ENCODE measurements at places on chromosomes 5 and 9.
A peak's percentile ranks its signal among the peaks of the same experiment; 100 is the strongest.

- DNase-seq: no peak
Measured at GRCh38 chr5:965604-966344, 42.8 kb upstream of the NKD2 start.

- DNase-seq: no peak
Measured at GRCh38 chr9:78606001-78606379, 309.1 kb downstream of the PSAT1 start.

DNA sequence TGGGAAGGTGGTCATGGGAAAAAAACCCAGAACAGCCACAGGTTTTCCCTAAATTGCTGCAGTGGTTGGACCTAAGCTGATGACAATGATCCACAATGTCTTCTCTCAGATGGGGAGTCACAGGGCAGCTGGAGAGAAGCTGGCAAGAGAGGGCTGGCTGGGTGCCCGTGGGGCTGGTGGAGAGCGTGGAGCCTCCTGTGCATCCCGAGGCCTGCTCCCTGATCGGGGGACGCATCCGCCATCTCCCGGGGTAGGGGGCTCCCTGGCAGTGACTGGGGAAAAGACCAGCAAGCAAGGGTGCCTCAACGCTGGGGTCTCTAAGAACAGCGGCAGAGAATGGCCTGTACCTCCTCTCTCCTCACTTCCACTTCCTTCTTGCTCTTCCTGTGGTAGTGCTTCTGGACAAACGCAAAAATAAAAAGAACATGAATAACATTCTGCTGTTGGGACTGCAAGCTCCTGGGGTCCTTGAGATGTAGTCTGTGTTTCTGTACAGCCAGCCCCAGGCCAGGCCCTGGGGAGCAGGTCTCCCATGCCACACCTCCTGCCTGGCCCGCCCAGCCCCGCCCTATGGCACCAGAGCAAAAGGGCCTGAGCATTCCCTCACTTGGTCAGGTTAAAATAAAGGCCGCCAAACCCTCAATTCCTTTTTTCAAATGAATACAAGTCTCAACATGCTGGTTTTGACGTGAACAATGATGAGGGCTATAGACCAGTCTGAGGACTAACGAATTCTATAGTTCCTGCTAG, 7.0 kb upstream of the MRNIP start:
- DNase-seq: no peak

GRCh38 chr5:59128646-59129290, 545.9 kb downstream of the RAB3C start:
- no peak for DNase-seq

DNA sequence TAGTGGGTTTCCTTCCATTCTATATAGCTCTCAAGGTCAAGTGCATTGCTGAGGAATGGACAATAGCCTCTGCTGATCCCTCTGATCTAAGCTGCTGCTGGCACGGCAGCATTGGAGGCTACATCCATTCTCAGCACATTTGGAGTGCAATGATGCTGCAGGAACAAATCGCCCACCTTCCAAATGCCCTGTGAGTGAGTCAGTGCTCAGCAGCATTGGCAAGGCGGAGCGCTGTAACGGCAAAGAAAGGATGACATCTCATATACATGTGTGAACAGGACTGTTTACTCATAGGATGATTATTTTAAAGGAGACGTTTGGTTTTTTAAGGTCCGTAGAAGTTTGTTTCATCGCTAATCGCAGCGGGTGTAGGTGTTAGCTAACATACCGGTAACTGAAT, 408.7 kb downstream of the ARHGEF28 start:
- DNase-seq: no peak

- DNase-seq: no peak
Measured at GRCh38 chr9:76369583-76369982, 24.6 kb downstream of the RFK start.

GRCh38 chr5:147036691-147037245, 158.2 kb upstream of the PPP2R2B start:
- no peak for DNase-seq

DNA sequence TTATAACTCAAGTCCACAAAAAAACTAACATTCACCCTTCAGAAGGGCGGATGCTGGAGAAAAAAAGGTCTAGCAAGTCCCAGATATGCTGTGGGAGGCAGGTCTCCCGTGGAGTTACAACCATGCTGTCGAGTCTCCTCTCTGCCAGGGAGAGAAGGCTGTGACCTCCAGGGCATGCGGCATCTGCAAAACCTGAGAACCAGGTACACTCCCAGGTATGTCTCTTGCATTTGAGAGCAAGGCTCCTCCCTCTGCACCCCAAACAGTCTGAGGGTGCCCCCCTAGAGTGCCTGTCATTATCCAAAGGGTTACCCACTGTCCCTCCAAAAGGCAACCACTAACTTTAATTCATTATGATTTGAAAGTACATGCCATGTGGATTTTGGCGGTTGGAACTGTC, 134.0 kb downstream of the IRX2 start:
- no peak for DNase-seq

DNA sequence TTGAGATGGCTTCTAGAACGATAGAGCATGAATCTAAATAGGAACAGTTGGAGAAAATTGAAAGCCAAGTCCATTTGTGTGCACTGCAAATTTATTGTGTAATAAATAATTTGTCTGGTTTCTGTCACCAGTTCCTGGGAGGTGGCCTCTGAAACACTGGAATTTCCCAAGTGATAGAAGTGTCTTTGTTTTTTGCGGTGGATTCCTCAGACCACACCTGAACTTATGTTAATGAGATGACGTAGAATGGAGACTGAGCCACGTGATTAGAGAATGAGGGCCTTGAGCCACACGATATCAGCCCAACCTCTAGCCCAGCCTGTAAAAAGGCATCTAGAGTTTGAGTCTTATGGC, 105.1 kb downstream of the MSX2 start:
- DNase-seq: no peak

DNA sequence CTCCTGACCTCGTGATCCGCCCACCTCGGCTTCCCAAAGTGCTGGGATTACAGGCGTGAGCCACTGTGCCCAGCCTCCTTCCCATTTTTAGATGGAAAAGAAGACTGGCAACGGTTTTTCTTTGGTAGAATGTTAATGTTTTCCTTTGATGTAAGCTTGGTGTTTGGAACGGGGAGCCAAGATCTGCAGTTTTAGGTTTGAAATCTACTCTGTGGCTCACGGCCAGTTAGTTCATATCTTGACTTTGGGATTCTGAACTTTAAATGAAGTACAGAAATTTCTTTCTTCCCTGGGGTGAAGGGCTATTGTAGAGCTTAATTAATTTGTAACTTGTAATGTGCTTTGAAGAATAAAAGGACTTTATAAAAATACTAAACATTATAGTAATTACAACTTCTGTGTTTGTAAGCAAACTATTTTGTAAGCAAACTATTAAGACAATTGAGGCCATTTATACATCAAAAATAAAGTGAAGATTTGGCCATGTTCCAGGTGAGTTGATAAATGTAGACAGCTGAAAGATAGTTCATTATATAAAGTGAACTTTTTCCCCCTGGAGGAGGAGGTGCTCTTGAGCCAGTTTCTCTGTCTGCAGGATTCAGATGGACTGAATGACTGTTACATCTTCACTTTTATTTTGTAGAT, 117.1 kb upstream of the TUT7 start:
- no peak for DNase-seq

- peak; percentile 39 for DNase-seq
Measured at GRCh38 chr5:138459311-138459933, 5.9 kb upstream of the EGR1 start.

DNA sequence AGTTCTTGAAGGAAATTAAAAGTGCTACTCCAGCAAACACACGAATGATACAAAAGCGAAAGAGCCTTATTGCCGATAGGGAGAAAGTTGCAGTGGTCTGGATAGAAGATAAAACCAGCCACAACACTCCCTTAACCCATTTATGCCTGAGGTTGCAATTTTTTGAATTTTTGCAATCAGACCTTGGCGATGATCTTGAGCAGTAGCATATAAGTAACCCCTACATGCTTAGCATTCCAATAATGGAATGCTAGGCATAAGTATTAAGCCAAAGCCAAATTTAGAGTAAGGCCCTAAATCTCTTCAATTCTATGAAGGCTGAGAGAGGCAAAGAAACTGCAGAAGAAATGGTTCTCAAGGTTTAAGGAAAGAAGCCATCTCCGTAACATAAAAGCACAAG, 153.5 kb downstream of the SLC28A3 start:
- DNase-seq: no peak

GRCh38 chr9:134139081-134139480, 3.2 kb downstream of the WDR5 start:
- DNase-seq: no peak

DNA sequence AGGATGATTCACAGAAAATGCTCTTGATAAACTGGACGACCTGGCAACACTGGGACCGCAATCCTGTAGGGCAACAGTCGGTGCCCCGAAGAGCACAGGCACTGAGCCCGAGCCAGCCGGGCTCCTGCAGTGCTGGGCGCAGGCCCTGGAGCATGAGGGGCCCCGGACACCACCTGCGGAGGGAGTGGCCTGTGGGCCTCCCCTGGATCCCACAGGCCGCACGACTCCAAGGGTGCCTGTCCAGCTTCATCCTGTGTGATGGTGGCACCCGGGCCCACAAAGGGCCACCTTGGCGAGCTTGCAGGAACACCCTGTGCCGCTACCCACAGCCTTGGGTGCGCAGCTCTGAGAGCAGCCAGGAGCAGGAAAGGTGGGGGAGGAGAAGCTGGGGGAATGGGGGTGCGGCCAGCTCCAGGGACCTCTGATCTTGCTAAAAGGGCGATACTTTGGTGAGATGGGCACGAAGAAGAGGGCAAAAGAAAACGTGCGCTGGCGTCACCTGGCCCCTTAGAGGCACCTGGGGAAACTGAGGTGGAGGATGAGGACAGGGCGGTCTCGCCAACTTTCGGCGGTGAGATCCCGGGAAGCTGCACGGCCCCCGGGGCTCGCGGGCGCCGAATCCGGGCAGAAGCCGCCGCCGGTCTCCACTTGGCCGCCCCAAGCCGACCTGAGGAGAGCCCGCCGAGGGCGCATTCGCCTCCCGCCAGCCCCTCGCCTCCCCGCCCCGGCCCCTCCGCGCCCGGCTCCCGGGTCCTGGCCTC, 722 bp downstream of the TBC1D9B start:
- DNase-seq: no peak

DNA sequence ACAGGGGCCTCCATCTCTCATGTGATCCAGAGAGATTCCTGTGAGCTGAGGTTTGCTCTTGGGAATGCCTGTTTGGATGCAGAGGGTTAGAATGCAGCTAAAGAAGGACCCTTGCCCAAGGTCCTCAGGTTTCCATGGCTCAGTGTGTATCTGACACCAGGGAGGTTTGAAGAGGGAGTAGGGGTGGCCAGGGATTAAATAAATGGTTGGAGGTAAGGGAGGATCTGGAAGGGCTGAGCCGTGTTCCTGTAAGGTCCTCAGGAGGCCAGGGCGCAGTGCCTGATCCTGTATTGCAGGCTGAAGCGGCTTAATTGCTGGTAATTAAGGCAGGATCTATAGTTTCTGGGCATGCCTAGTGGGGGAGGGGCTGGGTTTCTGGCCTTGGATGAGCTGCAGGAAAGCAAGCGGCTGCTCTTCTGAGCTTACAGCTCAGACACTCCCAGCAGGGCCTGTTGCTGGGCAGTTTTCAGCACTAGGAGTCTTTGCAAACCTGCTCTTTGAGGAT, 41.5 kb upstream of the MAP1B start:
- no peak for DNase-seq

DNA sequence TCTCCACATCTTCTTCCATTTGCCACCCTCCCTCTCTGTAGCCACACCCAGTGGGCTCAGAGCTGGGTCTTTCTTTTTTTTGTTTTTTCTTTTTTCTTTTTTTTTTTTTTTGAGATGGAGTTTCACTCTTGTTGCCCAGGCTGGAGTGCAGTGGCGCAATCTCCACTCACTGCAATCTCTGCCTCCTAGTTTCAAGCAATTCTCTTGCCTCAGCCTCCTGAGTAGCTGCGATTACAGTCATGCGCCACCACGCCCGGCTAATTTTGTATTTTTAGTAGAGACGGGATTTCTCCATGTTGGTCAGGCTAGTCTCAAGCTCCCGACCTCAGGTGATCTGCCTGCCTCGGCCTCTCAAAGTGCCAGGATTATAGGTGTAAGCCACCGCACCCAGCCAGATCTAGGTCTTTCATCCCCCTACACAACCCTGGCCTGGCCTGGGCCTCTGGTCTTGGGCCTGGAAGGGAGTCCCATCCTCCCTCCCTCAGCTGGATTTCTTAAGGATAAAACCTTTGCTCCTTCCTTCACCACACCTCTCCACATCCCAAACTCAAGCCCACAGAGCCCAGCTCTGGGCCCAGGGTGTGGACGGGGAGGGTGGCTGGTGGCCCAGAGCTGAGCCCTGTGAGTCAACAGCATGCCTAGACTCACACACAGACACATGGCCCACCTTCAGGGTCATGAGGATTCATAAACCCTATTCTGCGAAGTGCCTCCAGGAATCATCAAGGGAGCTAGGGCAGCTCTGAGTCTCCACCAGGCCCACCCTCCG, 18.8 kb upstream of the KCNIP1 start:
- no peak for DNase-seq

DNA sequence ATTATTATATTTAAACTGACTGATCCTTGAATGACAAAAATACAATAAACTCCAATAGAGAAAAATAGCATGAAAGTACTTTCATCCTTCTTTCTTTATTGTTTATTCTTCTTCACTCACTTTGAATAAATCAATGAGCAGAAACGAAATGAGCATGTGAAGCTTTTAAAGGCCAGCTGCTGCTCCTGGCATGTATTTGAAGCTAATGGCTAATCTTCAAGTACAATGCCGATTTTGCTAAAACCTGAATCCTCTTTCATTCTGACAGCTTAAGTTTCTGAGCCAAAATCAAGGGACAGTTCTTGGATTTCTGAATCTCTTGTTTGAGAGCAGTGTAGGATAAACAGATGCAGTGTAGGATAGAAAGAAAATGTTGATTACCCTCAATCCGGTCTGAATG, 237.3 kb downstream of the CDH10 start:
- DNase-seq: no peak

DNA sequence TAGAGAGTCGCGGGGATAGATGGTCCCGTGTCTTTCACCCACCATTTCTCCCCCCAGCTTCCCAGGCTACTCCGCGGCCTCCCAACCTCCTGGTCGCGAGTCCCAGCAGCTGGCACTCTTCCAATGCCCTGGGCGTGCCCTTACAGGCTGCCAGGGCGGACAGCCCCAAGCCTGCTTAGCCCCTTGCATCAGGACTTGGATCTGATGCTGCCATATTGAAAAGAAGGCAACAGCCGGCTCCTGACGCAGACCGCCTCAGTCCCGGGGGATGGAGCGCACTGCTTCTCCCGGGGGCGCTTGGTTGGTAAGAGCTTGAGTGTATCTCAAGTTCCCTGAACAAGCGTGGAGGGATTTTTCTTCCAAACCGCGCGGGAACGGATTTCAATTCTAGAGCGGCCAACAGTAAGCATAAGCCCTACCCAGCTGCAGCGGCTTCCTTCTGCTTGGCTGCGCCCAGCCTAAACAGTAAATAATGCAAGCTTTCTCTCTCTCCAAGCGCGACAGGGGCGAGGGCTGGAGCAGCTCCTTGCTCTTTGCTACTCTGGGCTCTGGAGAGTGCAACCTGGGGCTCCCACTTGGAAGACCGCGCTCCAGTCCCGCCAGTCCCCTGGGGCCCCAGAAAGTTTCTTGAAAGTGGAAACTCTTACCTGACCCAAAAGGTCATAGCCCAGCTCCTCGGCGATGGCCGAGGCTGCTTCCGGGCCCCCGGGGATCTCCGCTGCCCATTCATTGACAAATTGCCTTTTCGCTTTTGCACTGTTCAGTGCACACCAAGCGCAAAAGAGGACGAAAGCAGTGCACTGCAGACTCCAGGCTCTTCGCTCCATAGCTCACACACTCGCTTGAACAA, 607 bp downstream of the PCSK1 start:
- no peak for DNase-seq
